NCI-H1417 (cell line): ENCODE measurements at places on chromosomes 11 and 22.

DNA sequence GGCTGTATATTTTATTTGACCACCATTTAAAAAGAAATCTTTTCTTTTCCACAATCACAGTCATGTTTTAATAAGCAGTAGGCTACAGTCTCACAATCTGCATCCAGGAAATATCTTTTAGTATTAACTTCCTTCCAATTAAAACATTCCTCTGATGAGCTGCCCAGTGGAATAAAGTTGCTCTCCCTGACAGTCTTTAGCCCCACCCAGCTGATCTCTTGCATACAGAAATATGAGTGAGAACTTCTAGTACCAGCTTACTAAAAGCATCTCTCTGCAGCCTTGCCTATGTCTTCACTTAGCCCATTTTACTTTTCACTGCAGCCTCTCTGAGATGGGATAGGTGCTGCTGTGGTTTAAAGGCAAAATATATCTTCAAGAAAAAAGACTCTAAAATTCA, 143.4 kb upstream of the ANO3 start:
- no peak for DNase-seq

DNA sequence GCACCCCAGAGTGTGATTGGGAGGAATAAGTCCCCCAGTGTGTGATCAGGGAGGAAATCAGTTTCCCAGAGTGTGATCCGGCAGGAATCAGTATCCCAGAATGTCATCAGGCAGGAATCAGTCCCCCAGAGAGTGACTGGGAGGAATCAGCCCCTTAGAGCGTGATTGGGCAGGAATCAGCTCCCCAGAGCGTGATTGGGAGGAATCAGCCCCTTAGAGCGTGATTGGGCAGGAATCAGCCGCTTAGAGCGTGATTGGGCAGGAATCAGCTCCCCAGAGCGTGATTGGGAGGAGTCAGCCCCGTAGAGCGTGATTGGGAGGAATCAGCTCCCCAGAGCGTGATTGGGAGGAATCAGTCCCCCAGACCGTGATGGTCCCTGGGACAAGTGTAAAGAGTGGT, 81.1 kb upstream of the EIF3D start:
- DNase-seq: no peak

DNA sequence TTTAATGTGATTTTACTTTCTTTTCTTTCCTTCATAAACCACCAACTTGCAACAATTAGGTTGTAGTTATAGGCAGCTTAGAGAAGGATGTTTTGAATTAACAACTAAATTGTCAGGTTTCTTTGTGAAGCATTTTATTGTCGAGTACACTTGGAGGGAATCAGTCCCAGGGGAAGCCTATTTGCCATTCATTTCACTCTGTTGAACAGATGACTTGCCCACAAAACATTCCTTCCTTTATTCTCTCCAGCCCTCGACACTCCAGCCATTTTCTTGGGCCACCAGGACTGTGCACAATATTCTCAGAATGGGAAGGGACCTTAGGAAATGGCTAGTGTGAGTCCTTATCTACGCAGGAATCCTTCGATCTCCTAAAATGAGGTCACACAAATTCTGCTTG, 620.6 kb downstream of the SOX6 start:
- no peak for DNase-seq

GRCh38 chr11:104098132-104098531, 61.7 kb downstream of the DDI1 start:
- no peak for DNase-seq

- no peak for DNase-seq
Measured at GRCh38 chr11:26896719-26897118, 97.2 kb upstream of the FIBIN start.

DNA sequence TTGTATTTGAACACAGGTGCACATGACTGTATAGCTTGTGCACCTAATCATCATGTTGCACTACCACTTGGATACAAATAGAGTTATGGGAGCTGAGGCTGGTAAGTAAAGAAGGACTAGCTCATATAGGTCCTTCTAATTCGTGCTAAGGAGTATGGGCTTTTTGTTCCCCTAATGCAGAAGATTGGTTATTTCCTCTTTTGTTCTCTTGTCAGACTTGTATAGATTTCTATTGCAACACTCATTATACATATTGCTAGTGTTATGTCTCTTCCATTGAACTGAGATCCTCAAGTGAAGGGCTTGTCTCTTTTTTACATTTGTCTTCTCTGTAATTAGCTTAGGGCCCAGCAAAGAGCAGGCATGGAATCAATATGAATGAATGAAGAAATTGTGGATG, 54.1 kb upstream of the ARHGAP20 start:
- DNase-seq: no peak

- DNase-seq: no peak
Measured at GRCh38 chr11:74403607-74404321, 5.5 kb upstream of the PGM2L1 start.
